ENCODE measurements at places on chromosomes 7 and 10. TPM values are rescaled to one million over a fixed set of nuclear protein-coding genes. Genes with fewer than 3 reads are reported as not detected.

The IFIT3 gene
- total RNA-seq, result 19.5 TPM

The FBXL15 gene
- 15.3 TPM for total RNA-seq

The GGCT gene
- total RNA-seq, result 65.7 TPM

The TUBAL3 gene
- total RNA-seq, result not detected

The GCK gene
- 1.3 TPM for total RNA-seq

The AKR1D1 gene
- not detected for total RNA-seq

The GNAT3 gene
- not detected for total RNA-seq

The PRLHR gene
- total RNA-seq, result not detected

The DRGX gene
- not detected for total RNA-seq

The FBXO24 gene
- 3.6 TPM for total RNA-seq

The COL13A1 gene
- total RNA-seq, result not detected

The HABP2 gene
- total RNA-seq, result not detected

The OR2A1 gene
- not detected for total RNA-seq

The CFAP69 gene
- total RNA-seq, result 1.1 TPM

The NUTM2E gene
- not detected for total RNA-seq

The TAS2R38 gene
- total RNA-seq, result not detected

The POLL gene
- 38.0 TPM for total RNA-seq

The LAMB1 gene
- not detected for total RNA-seq

The WNT8B gene
- 0.22 TPM for total RNA-seq

The HOXA4 gene
- 0.79 TPM for total RNA-seq

The C10orf62 gene
- total RNA-seq, result not detected

The SKIDA1 gene
- 0.23 TPM for total RNA-seq

The SPAM1 gene
- total RNA-seq, result not detected

The SNCG gene
- total RNA-seq, result not detected

The MYOF gene
- 32.3 TPM for total RNA-seq

The UBE2H gene
- total RNA-seq, result 53.2 TPM

The TEX36 gene
- not detected for total RNA-seq
